ENCODE measurements at places on chromosomes 1 and 21.

- DNase-seq: no peak
These were observed 66.9 kb downstream of the RNF187 start for GRCh38 chr1:228554107-228554506.

DNA sequence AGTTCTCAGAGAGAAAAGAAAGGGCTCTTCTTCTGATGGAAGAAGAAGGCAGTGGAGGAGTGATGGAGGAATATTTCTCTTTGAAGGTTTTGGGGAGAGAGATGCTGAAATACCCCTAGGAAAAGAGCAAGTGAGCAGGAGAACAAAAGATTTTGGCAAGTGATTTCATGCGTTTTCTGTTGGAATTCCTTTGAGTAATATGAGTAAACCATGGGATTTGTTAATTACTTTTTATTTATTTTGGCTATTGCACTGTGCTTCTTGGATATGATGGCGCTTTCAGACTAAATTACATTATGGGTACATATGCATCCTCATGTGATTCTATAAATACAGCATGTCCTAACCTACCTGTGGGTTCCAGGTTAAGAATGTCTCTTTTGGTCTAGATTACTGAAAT lies 210.1 kb upstream of the PTGFR start:
- DNase-seq: no peak

DNA sequence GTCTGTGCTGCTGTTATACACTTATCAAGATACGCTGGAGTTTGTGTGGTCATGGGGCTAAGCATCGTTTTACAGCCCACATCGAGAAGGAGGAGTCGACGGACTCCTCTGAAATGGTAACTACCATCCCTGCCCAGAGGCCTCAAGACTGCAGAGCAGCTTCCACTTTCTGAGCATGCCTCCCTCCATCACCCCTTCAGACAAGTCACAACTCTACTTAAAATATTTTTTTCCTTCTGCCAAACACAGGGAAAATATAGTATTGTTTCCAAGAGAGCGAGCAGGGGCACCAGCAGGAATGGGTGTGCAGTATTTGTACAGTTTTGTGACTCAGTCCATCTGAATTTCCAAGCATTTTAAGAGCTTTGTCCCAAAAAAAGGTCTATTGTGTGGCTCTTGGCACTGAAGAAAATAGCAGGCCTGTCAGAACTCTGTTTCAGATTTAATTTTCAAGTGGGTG lies 14.1 kb downstream of the EVA1C start:
- DNase-seq: no peak

DNA sequence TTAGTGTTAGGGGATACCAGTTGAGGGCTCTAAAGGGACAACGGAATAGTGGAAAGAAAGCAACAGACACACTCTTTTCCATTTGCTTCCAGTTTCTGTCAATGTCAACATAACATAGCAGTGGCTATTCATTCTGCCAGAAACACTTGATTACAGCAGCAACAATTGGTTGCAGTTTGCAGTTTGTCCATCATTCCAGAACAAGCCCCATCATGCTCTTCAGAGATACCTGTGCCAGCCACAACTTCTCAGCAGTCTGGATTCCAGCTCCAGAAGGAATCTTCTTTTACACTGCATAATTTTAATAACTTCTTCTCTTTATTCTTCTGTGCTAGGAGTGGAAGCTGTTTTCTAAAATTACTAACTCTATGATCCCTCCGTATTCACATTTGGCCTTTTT lies 1521.4 kb downstream of the PLA2G4A start:
- no peak for DNase-seq

GRCh38 chr1:10916311-10916710 lies 96.1 kb upstream of the TARDBP start:
- DNase-seq: no peak

DNA sequence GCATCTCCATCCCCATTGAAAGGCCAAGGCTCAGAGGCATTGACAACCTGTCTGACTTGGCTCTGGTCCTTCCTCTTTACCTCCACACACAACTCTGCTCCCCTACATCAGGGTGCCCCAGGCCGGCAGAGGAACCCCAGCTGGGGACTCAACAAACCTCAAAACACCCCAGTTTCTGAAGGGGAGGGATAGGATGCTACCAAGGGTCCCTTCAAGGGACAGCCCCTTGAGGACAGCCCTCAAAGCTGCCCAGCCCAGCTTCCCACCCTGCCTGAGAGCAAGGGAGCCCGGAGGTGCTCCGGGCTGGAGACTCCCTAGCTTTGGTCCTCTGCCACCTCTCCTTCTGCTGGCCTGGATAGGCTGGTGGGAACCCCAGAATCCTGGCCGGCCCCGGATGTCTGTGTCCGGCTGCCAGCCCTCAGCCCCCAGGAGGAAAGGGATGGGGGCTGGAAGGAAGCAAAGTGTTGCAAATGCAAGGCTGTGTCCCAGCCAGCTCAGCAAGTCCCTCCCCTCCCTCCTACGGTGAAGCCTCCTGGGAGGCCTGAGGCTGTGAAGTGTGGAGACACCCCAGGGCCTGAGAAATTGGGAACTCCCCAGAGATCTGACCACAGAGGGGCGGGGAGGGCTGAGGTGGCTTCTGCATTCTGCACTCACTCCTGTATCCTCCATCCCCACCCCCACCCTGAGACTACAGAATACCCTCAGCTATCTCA lies 1.1 kb upstream of the MARCKSL1 start:
- no peak for DNase-seq

DNA sequence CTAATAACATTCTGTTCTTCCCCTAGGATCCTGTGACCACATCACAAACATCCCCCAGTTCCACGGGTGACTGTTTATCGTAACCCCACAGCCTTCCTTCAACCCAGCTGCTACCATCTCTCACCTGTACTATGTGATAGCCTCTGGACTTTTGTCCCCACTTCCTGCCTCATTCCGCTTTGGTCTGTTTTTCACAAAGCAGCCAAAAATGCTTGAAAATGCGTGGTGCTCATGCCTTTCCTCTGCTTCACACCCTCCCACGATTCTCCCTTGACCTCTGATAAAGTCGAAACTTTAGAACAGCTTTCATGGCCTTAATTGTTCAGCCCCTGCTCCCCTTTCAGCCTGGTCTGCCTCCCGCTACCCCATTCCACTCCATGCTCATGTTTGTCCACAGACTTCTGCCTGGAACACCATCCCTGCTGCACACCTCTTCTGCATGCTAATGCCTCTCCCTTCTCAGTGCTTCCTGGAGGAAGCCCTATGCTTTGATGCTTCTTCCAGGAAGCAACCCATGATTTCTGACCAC lies 165.6 kb downstream of the PLPP3 start:
- no peak for DNase-seq

GRCh38 chr21:35156293-35157278 lies 107.5 kb upstream of the RUNX1 start:
- DNase-seq: no peak

DNA sequence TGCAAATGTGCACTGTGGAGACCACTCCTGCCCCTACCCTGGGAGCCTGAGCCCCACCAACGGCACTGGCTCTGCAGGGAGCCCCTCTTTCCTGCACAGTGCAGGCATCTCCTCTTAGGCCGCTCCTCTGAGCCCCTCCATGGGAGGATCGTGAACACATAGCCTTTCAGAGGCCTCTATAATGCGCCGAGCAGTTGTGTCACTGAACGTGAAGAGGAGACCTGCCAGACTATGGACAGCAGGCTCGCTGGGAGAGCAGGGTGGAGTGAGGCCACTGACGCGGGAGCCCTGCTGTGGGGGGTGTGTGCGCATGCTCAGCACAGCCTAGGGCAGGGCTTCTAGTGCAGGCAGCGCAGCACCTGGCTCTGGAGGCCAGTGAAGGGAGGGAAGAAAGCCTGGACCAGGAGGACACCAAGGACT lies 151.3 kb upstream of the COL6A1 start:
- DNase-seq: no peak

DNA sequence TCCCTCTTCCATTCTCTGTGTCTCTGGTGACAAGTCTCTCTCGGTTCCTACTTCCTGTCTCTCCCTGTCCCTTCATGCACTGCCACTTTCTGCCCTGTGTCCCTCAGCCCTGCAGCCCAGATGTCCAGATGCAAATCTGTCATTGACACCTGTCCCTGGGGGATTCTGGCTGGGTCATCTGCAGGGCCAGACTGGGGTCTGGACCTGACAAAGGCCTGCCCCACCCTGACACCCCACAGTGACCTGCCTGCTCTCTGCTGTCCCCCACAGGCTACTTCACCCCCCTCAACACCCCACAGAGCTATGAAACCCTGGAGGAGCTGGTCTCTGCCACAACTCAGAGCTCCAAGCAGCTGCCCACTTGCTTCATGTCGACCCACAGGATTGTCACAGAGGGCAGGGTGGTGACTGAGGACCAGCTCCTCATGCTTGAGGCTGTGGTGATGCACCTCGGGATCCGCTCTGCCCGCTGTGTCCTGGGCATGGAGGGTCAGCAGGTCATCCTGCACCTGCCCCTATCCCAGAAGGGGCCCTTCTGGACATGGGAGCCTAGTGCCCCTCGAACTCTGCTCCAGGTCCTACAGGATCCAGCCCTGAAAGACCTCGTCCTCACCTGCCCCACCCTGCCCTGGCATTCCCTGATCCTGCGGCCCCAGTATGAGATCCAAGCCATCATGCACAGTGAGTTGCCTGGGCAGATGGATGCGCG lies 7.2 kb downstream of the THEMIS2 start:
- no peak for DNase-seq

DNA sequence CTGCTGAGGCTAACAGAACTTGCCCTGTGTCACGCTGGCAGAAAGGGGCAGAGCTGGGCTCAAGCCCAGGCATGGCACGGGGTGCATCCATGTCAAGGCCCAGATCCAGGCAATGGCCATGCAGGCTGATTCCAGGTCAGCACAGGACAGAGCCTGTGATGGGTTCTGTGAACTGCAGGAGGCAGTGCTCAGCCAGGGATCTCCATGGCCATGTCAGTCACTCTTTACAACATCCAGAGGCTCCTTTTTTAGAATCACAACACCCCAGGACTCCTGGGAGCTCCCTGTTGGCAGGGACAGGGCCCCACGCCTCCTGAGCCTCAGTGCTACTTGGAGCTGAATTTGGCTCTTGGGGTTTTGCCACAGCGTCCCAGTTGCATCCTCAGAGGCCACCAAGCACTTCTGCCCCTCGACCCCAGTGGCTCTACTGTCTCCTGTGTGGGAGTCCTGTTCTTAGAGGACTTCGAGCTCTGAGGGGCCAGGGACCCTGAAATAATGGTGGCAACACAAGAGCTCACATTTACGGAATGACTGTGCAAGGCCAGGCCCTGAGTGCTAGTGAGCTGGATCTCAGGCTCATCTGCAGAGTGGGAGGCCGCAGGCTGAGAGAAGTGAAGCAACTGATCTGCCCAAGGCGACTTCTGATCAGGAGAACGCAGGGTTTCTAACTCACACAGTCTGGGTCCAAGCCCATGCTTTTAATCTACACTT lies 211.5 kb downstream of the TRABD2B start:
- DNase-seq: no peak

GRCh38 chr1:53731779-53732305 lies 7.1 kb downstream of the GLIS1 start:
- no peak for DNase-seq

GRCh38 chr1:169102567-169102966 lies 3.9 kb upstream of the ATP1B1 start:
- DNase-seq: no peak

DNA sequence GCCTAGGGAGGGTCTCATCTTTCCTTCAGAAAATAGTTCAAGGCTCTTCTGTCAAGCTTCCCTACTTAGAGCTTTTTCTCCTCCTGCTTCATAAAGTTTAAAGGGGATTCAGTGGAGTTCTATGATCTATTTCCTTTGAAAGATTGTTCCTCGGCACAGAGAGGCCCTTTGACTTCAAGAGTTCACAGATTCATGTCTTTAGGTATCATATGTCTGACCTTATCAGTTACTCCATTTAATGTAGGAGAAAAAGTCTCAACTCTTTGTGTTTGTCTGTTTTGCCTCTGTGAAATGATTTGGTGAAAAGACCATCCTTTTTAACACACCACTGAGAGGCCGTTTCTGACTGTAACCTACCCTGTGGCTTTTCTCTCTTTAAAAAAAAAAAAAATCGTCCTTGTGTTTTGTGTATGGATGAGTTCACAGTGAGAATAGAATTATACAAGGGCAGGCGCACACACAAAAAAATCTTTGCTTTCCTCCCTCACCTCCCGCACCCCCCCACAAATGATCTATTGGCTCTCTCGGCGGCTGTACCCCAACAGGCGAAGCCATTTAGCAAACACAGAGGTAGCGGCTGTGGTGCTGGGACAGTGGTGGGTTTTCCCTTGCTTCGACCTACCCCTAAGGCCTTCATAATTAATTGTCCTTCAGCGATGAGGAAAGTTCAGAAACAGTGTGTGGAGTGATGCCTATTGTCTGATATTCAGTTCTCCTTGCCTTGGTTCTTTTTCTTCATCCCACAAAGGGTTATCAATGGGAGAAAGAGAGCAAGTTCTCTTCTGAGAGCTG lies 29.6 kb downstream of the PROX1 start:
- no peak for DNase-seq

- DNase-seq: no peak
These were observed 36.0 kb downstream of the FAM177B start for GRCh38 chr1:222772996-222773379.

- DNase-seq: no peak
These were observed 31.3 kb downstream of the KIRREL1 start for GRCh38 chr1:158024737-158025136.

- no peak for DNase-seq
These were observed 12.4 kb downstream of the CHAF1B start for GRCh38 chr21:36397606-36398005.

- no peak for DNase-seq
These were observed 72.1 kb downstream of the GPR52 start for GRCh38 chr1:174519844-174520243.

DNA sequence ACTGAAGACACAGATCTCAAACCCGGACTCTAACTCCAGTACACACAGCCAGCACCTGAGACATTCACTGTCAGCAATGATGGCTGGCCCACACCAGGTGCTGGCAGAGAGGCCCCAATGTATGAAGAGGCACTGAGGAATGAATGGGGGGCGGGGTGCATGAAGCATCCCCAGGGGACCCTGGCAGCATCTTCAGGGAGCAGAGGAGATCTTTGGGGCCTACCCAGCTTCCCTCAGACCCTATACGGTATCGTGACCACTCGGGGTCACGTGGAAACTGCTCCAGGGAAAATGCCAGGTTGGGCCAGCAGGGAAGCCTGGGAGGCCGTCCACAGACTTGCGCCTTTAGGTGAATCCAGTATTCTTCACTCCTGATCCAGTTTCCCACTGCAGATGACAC lies 84.3 kb downstream of the NPHP4 start:
- DNase-seq: no peak
